ENCODE measurements at places on chromosomes 13 and 19.

DNA sequence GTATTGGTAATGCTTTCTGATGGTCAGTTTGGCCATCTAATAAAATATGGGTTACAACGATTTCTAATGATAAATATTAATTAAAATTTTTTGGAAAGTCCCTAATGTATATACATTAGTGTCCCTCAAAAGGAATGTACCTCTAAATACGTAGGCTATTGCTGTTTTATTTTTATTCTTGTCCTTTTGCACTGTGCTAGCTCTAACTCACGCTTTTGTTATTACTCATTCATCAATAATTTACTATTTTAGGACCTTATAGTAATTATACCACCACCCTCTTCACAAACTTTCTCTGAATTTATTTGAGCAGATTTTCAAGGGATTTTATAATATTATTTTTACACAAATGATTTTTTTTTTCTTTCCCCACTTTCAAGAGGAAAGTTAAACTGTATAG is 795.9 kb upstream of the PCDH9 start:
- DNase-seq = no peak

DNA sequence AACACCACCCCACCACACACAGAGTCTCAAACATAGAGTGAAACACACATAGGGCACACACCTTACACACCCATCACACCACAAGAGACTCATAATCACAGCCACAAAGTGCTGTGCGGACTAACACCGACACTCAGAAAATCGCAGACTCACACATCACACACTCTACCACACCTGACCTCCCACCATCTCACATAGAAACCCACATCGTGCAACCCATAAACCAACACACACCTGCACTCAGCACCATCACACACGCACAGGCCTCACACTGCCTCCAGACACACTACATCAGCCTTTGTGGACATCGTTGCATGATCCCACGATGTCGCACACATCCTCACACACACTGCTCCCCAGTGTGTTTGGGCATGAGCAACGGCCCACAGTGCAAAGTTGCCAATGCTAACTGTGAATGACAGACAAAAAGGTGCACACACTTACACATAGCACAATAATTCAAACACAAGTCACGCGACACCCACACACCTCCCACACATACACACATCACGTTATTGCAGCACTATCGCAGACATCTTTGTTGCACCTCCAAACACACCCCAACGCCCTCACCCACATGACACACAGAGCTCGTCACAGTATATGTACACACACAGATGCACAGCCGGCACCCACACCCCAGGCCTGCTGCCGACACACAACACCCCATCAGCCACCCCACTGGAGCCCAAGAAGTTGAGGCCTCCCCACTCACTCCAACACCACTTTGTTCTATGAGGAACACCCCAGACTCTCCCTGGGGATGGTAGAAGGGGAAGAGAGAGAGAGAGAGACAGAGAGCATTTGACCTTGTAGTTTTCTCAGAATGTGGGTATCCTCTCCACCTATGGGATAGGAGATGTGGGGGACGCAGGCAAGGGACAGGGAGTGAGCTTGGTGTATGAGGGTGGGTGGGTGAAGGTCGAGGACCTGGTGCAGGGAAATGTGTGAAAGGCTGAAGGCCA is 1.2 kb upstream of the ATP1A3 start:
- no peak for DNase-seq

DNA sequence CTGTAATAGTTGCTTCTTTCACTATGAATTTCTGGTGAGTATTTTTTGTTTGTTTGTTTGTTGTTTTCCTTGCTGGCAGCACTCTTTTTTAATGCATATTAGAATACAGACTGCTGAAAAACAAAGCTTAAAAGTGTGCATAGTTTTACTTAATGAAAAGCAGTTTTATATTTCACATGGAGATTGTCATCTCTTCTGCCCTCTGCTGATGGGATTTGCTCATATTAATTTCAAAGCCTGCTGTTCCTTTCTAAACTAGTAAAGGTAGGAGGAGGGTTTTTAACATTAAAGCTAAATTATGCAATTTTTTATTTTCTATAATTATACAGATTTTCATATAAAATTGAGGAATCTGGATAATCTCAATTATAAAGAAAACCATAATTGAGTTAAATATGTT is 692.6 kb upstream of the SLITRK1 start:
- DNase-seq = no peak

DNA sequence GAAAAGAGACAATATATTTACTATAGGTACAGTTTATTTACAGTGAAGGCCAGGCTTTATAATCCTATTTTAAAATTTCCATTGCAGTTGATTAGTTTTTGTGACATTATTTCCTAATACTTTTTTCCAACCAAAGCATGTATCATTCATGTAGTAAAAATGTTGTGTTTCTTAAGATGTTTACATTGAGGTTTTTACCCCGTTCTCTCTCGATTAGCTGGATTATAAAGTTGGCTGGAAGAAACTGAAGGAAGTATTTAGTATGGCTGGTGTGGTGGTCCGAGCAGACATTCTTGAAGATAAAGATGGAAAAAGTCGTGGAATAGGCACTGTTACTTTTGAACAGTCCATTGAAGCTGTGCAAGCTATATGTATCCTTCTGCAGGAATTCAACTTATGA is 21.2 kb downstream of the HNRNPM start:
- DNase-seq = no peak

DNA sequence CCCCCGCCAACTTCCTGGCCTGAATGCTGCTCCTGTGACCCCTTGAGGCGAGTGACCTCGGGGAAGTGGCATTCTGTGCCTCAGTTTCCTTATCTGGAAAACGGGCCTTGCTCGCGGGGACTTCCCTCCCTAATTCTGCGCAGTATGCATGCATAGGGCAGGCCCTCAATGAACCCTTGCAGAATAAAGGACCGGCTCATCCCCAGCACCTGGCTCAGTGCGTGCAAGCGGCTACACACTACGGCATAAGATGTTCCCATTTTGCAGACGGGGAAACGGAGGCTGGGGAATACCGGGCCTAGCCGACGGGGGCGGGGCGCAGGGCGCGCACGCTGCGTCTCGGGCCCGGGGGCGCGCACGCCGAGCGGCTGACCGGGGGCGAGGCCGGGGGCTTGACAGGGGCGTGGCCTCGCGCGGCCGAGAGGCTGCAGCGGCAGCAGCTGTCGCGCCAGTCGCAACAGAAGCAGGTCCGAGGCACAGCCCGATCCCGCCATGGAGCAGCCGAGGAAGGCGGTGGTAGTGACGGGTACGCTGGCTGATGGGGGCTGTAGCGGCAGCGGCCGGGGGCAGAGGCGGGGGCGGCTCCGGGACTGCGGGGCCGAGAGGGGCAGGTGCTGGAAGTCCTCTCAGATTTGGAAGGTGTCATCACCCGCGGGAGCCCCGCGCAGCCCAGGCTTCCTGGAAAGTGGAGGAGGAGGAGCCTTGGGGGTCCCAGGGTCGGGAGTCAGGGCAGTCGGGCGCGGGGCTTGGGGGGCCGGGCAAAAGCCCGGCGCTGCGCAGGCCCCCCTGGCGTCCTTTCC is at the start of gene PGPEP1:
TSS of gene PGPEP1 (plus strand) at position 409 of the 800 bp plus-strand sequence. CDS start at position 493, 84 bp downstream.
- no peak for DNase-seq

- DNase-seq = no peak
These were observed 87.0 kb upstream of the TSHZ3 start for GRCh38 chr19:31436121-31436776.

- DNase-seq = no peak
These were observed 470 bp downstream of the ZNF835 start for GRCh38 chr19:56670961-56671612.

- DNase-seq = no peak
These were observed 1.2 kb downstream of the CPT1C start for GRCh38 chr19:49692147-49692506.

DNA sequence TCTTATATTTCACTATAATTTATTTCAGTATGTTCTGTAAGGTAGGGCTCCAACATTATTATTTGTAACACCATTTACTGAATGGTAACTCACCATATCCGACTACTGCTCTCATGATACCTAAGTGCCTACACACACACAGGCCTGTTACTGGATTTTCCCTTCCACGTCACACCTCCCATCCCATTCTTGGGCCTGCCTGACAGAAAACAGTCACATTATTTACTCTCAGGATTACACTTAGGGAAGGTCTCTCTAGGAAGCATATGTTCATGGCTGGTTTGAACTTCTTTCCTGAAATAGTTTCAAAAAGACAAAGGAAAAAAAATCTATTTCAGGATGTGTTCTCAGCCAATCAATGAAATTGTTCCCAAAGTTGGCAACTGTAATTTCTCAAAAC is 102.3 kb upstream of the DOCK9 start:
- no peak for DNase-seq

GRCh38 chr13:27448308-27448707 is 2.1 kb downstream of the MTIF3 start:
- DNase-seq = no peak

GRCh38 chr13:49319551-49319950 is 71.8 kb downstream of the CDADC1 start:
- no peak for DNase-seq

- DNase-seq = peak; percentile 99
These were observed 47.4 kb downstream of the ZFP14 start for GRCh38 chr19:36331353-36332228.

DNA sequence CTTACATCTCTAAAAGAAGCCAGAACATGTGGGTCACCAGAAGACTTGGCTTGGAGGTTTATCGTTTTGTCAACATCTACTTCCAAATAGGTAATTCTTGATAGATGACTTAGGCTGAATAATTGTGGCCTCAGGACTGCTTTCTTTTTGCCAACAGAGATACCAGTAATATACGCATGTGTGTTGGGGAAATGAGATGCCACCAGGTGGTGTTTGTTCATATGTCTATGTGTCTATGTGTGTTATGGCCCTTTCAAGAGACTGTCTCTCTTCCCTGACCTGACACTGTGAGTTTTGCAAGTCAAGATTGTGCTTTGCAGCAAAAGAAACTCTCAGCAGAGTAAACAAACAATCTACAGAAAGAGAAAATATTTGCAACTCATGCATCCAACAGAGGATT is 31.6 kb upstream of the METTL21C start:
- DNase-seq = no peak

DNA sequence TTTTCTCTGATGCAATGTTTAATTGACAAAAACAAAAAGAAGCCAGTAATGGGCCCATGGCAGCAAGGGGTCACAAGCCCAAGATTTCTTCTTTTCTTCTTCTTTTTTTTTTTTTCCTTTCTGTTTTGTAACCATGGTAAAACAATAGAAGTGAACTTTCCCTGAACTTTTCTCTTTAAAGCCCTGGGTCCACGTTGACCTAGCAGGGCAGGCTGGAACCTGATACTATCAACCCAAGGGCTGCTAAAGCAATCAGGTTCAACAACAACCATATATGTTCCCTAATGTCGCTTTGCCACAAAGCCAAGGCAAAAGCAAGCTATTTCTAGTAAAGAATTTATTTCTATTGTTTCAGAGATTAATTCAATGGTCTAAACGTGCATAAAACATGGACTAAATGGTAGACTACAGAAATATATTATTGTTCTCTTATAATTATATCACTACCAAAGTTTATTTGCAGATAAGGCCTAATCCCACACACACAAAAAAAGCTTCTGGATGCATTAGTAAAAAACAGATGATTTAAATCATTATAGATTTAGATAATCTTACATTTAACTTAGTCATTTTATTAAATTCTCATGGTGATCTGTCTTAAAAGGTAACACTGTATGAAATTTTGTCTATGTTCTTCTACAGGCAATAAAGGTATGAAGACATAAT is 153.9 kb downstream of the DACH1 start:
- DNase-seq = no peak

DNA sequence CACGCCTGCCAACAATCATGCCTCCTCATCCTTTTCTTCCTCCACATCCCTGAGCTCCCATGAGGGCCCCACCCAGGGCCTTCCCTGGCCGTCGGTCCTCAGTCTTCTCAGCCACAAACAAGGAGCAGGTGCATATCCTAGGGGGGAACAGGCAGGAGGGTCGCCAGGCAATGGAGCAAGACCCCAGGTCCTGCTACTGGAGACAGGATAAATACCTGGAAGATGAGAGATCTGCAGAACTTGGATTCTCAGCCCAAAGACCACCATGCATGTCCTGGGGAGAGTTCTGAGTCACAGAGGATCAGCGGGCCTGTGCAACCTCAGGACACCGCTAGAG is 344.7 kb upstream of the TSHZ3 start:
- DNase-seq = no peak

GRCh38 chr13:46861959-46862358 is 34.9 kb downstream of the HTR2A start:
- DNase-seq = no peak

GRCh38 chr19:4985551-4985991 is 16.7 kb downstream of the KDM4B start:
- DNase-seq = no peak

DNA sequence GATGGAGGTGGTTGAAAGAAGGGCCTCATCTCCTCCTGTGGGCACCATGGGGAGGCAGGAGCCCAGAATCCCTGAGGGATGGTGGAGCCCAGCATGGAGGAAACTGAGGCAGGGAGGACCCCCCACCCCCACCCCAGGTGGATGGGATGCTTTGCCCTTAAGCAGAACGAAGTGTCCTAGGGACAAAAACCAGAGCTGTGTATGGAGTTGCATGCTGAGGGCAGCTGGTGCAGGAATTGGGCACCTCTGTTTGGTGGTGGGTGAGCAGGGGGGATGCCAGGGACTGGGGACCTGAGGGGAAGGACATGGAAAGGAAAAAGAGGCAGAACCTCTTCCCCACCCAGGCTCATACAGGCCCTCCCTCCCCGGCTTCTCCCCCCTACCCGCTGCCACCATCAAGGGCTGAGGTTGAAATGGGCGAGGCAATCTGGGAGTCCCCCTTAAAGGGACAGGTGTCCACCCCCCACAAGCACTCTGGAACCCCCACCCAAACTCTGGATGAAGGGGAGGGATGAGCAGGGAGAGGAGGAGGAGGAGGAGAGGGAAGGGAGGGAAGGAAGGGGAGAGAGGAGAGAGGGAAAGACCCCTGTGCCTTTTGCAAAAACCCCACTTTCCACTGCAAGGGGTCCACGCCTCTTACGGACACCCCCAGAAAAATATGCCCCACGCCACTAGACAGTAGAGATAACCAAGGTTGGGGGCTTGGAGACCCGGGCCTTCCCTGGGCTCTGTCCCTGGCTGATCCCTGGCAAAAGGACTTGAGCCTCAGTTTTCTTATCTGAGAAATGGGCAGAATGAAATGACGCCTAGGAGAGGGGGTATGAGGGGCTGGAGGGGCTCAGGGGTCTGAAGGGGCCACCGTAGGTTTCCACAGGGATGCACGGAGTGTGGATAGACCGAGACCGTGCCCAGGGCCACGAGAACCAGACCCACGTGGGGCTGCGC is 5.9 kb downstream of the ONECUT3 start:
- DNase-seq = no peak

- no peak for DNase-seq
These were observed 5.1 kb downstream of the UTP14C start for GRCh38 chr13:52029569-52029968.

- no peak for DNase-seq
These were observed 518 bp downstream of the NUDT19 start for GRCh38 chr19:32691952-32692726.

- DNase-seq = no peak
These were observed 824.7 kb upstream of the SLITRK5 start for GRCh38 chr13:86846501-86846900.

GRCh38 chr13:42153199-42154113 is 105.0 kb downstream of the DGKH start:
- no peak for DNase-seq

All from NCI-H187 treated with DMSO at 0.1 percent for 48 hours (cell line).